Type B pancreatic cell (in vitro differentiated cells): ENCODE measurements at places on chromosomes 3 and 15.
A peak's percentile ranks its signal among the peaks of the same experiment; 100 is the strongest.

GRCh38 chr15:67023517-67024313 lies 41.7 kb upstream of the SMAD3 start:
- peaks cover 29% of the 10 kb centered on the region for H3K4me1 ChIP-seq
- no peak for DNase-seq
- peaks cover 5% of the 10 kb centered on the region for H3K27me3 ChIP-seq
- H3K27ac ChIP-seq, result peak overlapping the region; percentile 28
- H3K36me3 ChIP-seq, result no peaks in the 10 kb centered on the region

GRCh38 chr3:16147220-16147994 lies 27.1 kb upstream of the GALNT15 start:
- no peak overlapping the region for H3K27ac ChIP-seq
- H3K4me3 ChIP-seq, result no peak overlapping the region
- H3K36me3 ChIP-seq, result no peaks in the 10 kb centered on the region

GRCh38 chr15:101115393-101115785 lies 136.5 kb downstream of the CHSY1 start:
- peak overlapping the region; percentile 41 for H3K4me3 ChIP-seq
- peak overlapping the region; percentile 48 for H3K27ac ChIP-seq
- no peak for DNase-seq
- H3K4me1 ChIP-seq, result peaks cover 32% of the 10 kb centered on the region
- no peaks in the 10 kb centered on the region for H3K36me3 ChIP-seq

DNA sequence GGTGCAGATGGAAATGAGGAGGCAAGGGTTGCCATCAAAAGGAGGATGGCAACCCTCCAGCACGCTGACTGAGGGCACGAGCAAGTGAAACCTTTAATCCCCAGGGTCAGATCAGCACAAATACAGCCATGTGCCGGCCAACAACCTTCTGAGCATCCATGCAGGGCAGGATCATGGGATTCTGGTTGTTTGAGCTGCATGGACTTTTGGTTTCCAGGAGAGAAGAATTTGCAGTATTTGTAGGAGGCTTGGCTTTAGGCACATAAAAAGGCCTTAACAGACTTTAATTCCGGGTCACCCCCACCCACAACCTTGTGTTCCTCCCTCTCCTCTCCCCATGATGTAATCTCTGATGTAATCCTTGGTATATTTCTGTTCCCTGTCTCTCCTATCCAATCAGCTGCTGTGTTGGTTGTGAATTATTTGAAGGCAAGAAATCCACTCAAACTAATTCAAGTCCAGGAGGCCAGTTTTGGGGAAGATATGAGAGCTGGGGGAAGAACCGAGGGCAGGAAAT lies 254.3 kb downstream of the SHQ1 start:
- peak overlapping the region; percentile 14 for H3K4me3 ChIP-seq
- H3K27ac ChIP-seq, result peak overlapping the region; percentile 30
- no peaks in the 10 kb centered on the region for H3K36me3 ChIP-seq
- no peak for DNase-seq

DNA sequence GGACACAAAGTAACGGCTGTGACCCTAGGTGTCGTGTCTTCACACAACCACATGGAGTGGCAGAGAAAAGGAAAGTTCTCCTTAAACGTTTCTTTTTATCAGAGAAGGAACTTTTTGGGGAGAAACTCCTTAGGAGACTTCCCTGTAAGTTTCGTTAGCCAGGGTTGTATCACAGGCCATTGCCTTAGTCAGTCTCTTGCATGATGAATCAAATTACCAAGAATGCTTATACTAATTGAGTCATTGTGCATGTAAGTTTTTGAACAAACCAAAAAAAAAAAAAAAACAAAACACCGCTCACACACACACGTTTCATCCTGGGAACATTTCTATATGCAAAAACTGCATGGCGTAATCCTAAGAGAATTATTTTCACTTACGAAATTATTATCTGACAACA lies 150.4 kb upstream of the SATB1 start:
- H3K27ac ChIP-seq, result no peak overlapping the region
- no peaks in the 10 kb centered on the region for H3K36me3 ChIP-seq
- no peaks in the 10 kb centered on the region for H3K27me3 ChIP-seq
- no peaks in the 10 kb centered on the region for H3K4me1 ChIP-seq
- H3K4me3 ChIP-seq, result no peak overlapping the region

GRCh38 chr15:41693757-41694156 lies 33.6 kb downstream of the MGA start:
- no peak overlapping the region for H3K27ac ChIP-seq
- H3K4me3 ChIP-seq, result no peak overlapping the region
- no peaks in the 10 kb centered on the region for H3K27me3 ChIP-seq

DNA sequence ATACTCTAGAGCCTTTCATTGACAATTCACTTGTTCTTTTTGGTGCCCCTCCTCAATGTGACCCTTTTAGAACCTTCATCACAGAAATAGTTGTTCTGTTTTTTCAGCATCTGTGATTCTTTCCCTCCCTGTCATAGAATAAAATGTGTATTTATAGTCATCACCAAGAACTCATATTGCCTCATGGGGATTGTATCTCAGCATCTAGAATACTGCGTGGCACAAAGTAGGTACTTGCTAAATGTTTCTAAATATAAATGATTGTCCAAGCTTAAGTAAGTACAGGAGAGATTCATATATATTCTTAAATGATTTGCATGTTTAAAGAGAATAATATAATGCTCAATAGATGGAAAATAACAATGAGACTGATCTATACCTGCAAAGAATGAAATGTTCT lies 190.1 kb downstream of the FNDC3B start:
- no peak overlapping the region for H3K4me3 ChIP-seq
- no peaks in the 10 kb centered on the region for H3K27me3 ChIP-seq
- H3K4me1 ChIP-seq, result peaks cover 15% of the 10 kb centered on the region
- DNase-seq, result no peak

- no peak overlapping the region for H3K4me3 ChIP-seq
- no peaks in the 10 kb centered on the region for H3K27me3 ChIP-seq
- peak overlapping the region; percentile 78 for H3K27ac ChIP-seq
- no peak for DNase-seq
- H3K4me1 ChIP-seq, result peaks cover 24% of the 10 kb centered on the region
Observed at GRCh38 chr3:41364736-41365135, 165.4 kb downstream of the CTNNB1 start.

DNA sequence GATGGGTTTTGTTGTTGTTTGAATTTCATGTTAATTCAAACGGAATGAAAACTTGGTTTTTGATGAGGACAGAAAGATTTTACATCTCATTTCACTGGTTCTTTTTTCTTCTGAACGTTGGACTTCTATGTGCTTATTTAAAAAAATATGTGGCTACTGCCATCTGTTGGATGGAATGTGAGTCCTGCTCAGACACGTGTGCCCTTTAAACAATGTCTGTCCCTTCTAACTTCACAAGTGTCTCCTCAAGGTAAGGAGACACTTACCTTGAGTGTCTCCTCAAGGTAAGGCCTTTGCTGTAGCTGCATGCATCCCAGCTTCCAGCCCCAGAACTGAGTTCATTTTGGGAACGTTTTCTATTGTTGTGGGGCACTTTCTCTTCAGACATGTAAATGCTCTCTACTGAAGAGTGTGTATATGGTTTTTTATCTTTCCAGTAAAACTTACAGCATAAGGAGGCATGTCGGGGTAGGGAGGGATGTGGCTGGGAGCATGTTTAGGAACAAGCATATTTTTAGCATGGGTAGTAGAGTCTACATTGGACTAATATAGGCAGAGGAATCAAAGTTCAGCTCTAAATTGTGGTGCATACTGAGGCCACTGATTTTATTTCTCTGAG lies 63.1 kb upstream of the UBE3A start:
- no peaks in the 10 kb centered on the region for H3K36me3 ChIP-seq
- DNase-seq, result no peak
- H3K4me3 ChIP-seq, result no peak overlapping the region

- DNase-seq, result peak; percentile 62
- peaks cover 6% of the 10 kb centered on the region for H3K36me3 ChIP-seq
- peak overlapping the region; percentile 98 for H3K4me3 ChIP-seq
- no peaks in the 10 kb centered on the region for H3K27me3 ChIP-seq
- H3K27ac ChIP-seq, result peak overlapping the region; percentile 98
- peaks cover 46% of the 10 kb centered on the region for H3K4me1 ChIP-seq
Observed at GRCh38 chr3:152269831-152270734, 1.4 kb downstream of the MBNL1 start.

GRCh38 chr3:189780546-189781270 lies 149.5 kb downstream of the TP63 start:
- H3K27me3 ChIP-seq, result no peaks in the 10 kb centered on the region
- no peak overlapping the region for H3K4me3 ChIP-seq
- H3K4me1 ChIP-seq, result no peaks in the 10 kb centered on the region
- H3K36me3 ChIP-seq, result no peaks in the 10 kb centered on the region
- no peak for DNase-seq

GRCh38 chr15:100999369-100999768 lies 80.2 kb downstream of the LRRK1 start:
- no peaks in the 10 kb centered on the region for H3K36me3 ChIP-seq
- peaks cover 4% of the 10 kb centered on the region for H3K4me1 ChIP-seq
- H3K27ac ChIP-seq, result no peak overlapping the region
- H3K4me3 ChIP-seq, result no peak overlapping the region

- H3K4me3 ChIP-seq, result no peak overlapping the region
- H3K4me1 ChIP-seq, result peaks cover 4% of the 10 kb centered on the region
- no peak overlapping the region for H3K27ac ChIP-seq
- no peak for DNase-seq
Observed at GRCh38 chr15:33188641-33189257, 5.8 kb downstream of the FMN1 start.

DNA sequence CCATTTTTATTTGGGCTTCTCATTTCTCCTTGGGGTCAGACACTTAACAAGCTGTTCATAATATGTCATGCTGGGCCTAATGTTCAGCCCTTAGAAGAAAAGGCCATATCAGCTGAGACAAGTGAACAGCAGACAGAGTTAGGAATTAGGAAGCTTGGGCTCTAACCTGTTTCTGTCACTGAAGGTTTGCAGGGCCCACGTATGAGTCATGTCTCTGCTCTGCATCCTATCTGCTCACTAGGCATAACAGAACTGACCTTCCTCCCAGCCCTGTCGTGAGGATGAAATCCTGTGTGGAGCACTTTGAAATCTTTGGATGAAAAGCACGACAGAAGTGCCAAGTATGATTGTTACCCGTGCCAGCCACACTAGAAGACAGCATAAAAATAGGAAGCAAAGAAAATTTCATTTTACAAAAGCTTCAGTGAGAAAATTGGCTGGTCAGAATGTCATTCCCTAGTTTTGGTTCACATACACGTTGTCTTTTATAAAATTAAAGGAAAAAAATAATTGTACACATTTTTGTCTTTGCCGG lies 26.5 kb upstream of the CD47 start:
- peaks cover 17% of the 10 kb centered on the region for H3K4me1 ChIP-seq
- DNase-seq, result no peak
- H3K4me3 ChIP-seq, result no peak overlapping the region
- no peak overlapping the region for H3K27ac ChIP-seq
- H3K27me3 ChIP-seq, result no peaks in the 10 kb centered on the region

DNA sequence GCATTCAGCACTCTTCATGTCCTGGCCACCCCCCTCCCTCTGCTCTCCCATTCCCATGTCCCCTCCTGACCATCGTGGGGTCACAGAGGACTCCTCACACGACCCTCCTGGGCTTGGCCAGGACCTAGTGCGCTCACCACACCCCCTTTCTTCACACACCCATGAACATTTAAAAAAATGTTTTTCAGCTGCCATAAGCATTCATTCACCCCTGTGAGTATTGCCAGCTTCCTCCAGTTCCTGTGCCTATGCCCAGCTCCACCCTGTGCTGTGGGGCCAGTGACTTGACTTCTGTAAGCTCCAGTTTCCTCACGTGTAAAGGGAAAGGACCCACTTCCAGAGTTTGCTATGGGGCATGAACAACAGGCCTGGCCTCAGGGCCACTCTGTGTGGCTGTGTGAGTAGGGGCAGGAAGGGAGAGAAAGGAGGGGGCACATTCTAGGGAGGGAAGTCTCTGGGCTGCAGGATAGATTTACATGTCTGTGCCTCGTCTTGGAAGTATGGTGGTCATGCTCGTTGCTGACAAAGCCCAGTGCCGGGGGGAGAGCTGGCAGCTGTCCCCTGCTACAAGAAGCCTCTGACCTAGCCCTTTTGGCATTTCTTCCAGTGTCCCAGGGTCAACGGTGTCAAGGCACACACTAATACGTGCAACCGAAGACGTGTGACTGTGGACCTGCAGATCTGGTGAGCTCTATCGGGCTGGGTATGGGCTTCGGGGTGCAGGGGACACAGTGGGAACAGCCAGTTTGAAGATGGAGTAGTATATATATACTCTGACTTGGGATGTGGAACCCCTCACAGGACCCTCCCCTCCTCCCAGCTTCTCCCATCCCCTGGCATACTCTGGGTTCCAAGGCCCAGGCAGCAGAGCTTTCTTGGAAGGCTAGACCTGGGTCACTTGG lies 22.8 kb downstream of the ESYT3 start:
- no peak overlapping the region for H3K4me3 ChIP-seq
- DNase-seq, result peak; percentile 58
- no peaks in the 10 kb centered on the region for H3K27me3 ChIP-seq
- no peaks in the 10 kb centered on the region for H3K36me3 ChIP-seq
- H3K27ac ChIP-seq, result no peak overlapping the region

DNA sequence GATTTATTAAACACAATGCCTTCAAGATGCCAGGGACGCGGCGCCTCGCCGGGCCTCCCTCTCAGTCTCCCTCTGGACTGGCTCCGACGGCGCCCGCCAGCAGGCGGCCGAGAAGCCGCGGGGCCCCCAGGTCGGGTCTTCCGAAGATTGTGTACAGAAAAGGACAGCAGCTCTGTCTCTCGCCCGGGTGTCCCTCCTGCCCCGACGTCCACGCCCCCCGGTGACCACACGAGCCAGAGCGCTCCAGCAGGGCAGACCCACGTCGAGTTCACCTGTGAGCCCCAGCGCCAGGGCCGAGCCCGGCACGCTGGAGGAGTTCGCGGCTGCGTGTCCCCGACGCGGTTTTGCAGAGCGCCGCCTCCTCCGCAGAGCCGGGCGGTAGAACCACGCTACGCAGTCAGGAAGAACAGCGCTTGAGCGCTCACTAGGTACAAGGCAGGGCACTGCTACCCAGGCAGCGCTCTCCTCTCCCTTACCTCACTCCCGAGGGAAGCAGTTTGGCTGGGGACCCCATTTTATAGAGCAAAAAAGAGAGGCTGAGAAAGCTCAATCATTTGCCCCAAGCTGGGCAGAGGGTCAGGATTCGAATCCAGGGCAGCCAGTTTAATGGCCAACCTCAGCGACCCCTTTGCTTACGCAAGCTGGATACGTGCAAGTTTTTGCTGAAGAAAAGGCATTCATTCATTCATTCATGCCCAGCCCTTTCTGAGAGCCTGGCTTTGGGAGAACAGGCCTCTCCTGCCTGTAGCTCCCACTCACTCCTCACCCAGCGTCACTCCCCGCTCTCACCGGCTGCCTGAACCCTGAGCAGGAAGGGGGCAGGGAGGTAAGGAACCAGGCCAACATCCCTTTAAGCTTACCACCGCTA lies 3.0 kb upstream of the TLE3 start:
- peak overlapping the region; percentile 74 for H3K27ac ChIP-seq
- peak overlapping the region; percentile 97 for H3K4me3 ChIP-seq
- H3K4me1 ChIP-seq, result peaks cover 19% of the 10 kb centered on the region
- H3K27me3 ChIP-seq, result peaks cover 27% of the 10 kb centered on the region

- no peak overlapping the region for H3K27ac ChIP-seq
- no peak for DNase-seq
- H3K4me3 ChIP-seq, result no peak overlapping the region
- H3K27me3 ChIP-seq, result no peaks in the 10 kb centered on the region
Observed at GRCh38 chr15:59247364-59247763, 40.7 kb downstream of the LDHAL6B start.

GRCh38 chr3:125245521-125245920 lies 33.0 kb upstream of the SLC12A8 start:
- H3K4me1 ChIP-seq, result no peaks in the 10 kb centered on the region
- no peak overlapping the region for H3K27ac ChIP-seq
